ENCODE measurements at places on chromosomes 4 and X.

GRCh38 chr4:122017296-122017695 lies 65.4 kb upstream of the TRPC3 start:
- no peak for DNase-seq

DNA sequence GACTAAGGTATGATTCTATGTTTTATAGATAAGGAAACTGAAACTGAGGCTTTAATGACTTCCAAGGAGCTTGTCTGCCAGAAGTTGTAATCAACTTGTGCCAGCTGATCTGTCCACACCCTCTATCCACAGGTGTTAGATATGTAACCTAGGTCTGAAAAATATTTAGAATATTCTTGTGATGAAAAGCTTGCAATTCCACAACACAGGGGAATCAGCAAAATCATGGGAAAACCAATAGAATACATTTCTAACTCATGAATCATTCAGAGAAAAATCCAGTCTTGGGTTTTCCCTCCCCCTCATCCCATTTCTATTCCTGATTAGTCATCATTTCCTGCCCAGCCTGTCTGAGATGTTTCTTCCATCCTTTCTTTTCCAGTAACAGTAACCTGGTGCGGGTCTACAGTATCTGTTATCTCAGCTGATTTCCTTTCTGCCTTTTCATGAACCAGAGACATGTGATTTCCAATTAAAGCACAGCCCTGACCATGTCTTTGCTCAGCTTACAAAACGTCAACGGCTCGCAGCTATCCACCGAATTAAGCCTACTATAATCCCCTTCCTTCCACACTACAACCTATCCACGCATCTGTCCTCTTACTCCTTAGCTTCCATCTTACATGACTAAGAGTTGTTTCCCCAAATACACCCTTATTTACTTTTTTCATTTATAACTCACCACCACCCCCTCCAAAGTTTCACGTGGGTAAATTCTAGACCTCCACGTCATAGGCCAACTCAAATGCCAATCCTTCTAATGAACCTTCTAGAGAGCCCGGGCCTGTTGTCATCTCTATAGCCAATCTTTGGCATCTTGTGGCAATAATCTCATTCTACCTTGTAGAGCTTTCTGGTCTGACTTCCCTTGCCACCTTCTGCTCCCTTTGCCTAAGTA lies 961 bp upstream of the NOCT start:
- DNase-seq: no peak

GRCh38 chrX:18390941-18391538 lies 34.4 kb upstream of the CDKL5 start:
- DNase-seq: peak; percentile 45

- DNase-seq: no peak
These were observed 417.4 kb downstream of the TMA16 start for GRCh38 chr4:163911891-163912290.

DNA sequence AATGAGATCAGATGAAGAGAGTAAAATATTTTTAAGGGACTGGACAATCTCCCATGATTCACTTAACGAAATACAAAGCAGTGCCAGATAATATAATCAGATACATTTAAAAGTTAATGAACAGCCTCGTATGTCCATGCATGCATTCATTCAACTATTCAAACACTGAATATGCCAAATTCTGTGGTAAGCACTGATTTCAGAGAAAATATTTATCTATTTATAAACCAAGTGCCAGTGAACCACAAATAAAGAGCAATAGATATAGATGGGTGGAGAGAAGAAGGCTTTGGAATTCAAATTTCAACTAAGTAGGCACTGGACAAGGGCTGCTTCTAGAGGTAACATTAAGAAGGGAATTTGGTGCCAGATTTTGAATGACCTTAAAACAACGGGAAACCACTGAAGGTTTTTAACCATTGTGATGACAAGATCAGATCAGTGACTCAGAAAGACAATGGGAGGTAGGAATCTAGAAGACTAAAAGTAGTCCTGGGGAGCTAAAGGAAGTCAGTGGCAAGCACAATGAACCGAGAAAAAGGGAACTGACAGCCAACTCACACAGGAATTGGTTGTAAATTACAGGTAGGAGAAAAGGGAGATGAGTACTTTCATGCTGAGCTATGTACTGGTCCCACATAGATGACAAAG lies 14.2 kb downstream of the ELOVL6 start:
- no peak for DNase-seq

- no peak for DNase-seq
These were observed 12.3 kb downstream of the MID1 start for GRCh38 chrX:10608099-10608498.

DNA sequence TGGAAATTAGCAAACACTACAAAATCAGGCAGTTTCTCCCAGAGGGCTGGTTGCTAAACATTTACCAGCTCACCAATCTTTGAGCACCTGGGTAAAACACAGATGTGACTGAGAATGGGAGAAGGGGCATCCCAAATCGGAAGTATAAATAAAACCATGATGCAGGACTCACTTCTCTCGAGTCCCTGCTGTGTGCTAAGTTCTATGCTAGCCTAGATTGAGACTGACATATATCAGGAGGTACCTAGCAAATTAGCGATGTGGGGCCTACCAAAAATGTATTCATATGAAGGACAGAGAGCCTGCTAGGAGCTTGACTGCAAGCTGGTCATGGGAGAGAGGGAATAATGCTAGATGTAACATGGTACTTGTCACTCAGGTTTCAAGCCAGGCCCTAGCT lies 171.9 kb upstream of the PGRMC2 start:
- no peak for DNase-seq

Measured in psoas muscle (tissue), 8 donors.